ENCODE measurements at places on chromosomes 7 and 10.
A peak's percentile ranks its signal among the peaks of the same experiment; 100 is the strongest.

GRCh38 chr10:47329855-47330254 lies 7.6 kb downstream of the GDF2 start:
- no peak for DNase-seq

- DNase-seq = no peak
Observed at GRCh38 chr7:138460176-138460648, at the start of gene TRIM24. TSS of gene TRIM24 (plus strand) at chr7:138460259. CDS start at chr7:138460549, 290 bp downstream.

DNA sequence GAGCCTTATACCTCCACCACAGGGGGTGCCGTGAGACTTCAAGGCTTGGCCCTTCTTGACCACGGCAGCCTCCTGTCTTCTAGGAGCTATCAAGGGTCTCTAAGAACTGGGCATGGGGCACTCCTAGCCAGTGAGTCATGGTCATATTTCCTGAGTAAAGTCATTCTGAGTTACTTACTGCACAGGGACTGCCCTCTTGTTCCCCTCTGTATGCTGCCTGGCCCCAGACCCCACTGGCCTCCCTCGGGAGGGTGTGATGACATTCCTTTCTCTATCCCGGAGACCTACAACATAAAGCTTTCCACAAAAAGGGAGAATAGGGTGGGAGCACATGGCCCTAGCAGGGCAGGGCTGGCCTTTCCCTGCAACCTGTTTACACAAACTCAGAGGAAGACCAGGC lies 21.4 kb downstream of the DPCD start:
- DNase-seq = no peak

DNA sequence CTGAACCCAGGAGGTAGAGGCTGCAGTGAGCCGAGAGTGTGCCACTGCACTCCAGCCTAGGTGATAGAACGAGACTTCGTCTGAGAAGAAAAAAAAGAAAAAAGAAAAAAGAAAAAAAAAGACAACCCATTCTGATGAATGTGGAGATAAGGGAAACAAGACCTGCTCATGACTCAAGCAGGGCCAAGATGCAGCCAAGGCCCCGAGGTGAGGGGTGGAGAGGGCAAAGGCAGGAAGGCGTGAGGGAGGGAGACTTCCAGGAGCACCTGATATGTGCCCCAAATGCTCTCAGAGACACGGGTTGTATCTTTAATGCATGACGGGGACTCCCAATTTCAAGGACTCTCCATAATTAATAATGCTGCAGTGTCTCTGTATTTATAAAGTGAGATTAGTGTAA lies 134.6 kb downstream of the PIP4K2A start:
- no peak for DNase-seq

DNA sequence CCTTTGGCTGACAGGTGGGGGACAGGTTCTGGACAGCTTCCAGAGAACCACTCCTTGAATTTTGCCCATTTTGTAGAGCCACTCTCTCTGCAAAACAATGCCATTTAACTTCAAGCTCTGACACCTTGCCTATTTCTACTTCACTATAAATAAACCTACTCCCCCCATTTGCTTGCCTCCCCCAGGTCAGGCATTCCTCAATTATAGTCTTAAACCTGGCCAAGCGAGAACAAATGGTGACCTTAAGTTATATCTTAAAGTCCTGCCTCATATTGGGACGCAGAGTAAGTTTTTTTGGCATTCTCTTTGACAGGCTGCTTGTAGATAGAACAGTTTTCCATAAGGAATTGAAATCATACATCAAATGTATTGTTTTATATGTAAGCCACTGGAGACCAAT lies 706.9 kb downstream of the LRMDA start:
- DNase-seq = no peak

DNA sequence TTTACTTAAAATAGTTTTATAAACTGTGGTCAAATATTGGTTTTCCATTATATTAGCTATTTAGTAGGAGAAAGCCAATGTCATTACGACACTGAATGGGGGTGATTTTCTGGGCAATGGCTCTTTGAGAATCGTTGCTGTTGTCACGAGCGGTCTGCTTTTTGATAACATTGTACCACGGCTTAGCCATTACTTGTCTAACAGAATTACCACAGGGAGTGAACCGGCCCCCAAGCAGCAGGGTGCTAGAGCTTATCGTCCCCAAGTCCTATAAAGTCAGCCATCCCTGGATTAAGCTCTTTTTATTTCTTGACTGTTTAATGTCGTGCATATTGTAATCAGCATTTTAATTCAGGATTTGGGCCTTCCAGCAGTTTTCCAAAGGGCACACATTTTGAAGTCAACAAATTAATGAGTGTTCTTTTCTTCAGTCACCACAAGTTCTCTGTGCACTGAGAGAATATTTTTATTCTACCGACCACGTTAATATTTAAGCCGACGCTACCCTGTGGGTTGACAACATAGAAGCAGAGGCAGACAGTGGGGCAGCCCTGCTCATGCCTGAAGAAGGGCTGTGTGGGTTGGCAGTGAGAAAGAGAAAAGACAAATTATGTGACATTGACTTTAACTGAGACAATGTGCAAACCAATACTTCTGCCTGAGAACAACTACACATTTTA lies 125.8 kb downstream of the ICA1 start:
- no peak for DNase-seq

DNA sequence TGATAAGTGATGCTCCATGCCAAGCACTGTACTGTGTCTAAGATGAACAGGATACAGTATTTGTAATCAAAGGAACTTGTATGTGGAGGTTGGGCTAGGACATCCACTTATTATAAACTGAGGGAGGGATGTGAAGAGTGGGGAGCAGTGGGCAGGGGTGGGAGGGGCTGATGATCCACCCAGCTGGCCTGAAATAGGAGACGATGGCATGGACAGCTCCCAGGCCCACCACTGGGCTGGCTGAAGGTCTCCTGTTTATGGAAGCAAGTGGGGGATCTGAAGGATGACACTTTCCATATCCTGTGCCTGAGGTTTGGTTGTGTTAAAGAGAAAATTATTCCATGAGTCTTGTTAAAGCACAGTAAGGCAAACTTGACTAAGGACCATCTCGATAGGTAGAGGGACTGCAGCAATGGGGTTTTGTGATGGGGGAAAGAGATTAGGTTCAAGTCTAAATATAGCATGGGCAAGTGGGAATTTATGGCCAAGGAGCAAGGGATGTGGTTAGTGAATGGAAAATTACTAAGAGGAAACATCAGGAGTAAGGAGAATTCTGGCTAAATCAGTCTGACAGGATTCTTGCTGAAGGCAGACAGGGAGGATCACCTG lies 124.6 kb downstream of the CCNY start:
- DNase-seq = no peak

DNA sequence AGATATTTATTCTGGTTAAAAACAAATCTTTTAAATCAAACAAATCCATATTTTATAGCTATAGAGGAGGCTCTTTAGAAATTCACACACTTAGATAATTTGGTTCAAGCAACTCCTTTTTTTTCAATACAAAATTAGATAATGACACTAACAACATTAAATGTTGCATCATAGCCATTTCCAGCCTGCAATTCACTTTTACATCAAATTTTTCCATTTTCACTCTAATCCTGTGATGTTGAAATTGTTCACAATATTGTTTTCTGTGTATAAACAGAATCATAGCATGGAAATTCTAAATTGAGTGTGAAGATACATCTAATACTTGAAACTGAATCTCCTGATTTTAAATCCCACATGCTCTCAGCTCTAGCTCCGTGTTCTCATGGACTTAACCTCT lies 482.6 kb downstream of the INHBA start:
- DNase-seq = no peak

DNA sequence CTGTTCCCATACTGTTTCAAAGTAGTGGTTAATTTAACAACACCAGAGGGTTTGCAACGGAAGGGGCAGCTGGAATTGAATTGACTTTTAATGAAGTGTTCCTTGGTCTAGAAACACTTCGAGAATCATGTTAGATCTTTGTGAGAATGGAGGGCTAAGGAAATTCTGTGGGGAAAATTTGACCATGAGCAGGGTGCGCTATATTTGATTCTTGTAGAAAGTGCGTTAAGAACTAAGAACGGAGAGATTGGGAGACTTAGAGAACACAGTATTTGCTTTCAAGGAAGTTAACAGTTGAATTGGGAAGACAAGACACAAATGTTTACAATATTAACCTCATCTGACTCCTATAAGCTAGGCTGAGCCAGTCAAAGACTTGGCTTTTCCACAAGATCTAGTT lies 1.2 kb downstream of the ZNF212 start:
- no peak for DNase-seq

DNA sequence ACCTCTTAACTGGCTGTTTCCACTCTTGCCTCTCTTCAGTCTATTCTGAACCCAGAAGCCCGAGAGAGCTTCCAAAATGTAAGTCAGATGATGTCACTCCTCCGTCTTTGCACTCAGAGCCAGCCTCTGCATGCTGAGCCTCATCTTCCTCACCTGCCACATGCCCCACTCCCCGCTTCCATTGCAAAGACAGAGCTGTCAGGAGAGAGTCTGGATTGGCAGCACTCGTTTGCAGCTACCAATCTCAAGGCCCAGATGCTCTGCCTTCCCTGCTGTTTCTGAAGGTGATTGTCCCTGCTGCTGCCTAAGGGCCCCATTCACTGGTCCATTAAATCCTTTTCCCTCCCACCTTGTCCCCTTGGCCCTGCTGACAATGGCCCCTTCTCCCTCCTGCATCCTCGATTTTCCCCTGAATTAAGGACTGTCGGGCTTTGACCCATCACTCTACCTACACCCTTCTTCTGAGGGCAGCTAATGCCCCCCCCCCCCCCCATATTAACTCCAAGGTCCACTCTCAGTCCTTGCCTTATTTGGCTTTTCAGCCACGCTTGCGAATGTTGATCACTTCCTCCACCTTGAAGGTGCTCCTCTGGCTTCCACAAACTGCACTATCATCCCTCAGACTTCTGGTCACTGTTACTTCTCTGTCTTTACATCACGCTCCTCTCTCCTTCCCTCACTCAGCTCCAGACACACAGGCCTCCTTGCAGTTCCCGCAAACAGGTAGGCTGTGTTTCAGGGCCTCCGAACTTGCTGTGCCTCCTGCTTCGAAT lies 98.5 kb downstream of the CHN2 start:
- DNase-seq = peak; percentile 40

DNA sequence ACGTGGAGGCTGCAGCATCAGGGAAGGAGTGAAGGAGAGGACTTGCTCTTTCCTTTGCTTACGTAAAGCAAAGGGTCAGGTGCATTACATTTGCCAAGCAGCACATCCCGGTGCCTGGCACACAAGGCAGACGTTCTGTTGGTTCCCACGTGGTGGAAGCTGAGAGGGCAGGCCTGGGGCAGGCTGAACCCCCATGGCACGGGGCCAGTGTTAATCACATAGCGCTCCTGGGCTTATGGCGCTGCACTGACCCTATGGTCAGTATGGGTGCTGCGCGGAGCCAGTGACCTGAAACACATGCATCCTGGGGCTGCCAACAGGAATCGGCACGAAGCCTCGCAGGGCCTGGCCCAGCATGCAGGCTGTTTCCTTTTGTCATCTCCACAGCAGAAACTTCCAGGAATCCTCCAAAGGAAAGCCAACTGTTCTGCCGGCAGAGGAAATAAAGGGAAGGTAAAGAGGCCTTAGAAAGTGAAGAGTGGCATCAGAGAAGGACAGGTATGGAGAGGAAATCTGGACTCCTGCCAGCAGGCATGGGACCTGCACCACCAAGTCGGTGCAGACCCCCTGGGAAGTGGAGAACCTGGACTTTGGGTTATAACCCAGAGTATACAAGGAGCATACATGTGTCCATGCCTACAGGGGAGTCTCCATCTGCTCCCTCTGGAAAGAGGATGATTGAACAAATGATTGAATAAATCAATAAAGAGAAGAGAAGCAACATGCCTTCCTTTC lies 560.2 kb downstream of the TCERG1L start:
- DNase-seq = no peak

- no peak for DNase-seq
Observed at GRCh38 chr7:85773116-85773728, 586.4 kb upstream of the SEMA3D start.

GRCh38 chr10:43044448-43044921 lies 32.4 kb upstream of the RET start:
- DNase-seq = no peak

- DNase-seq = peak; percentile 22
Observed at GRCh38 chr7:155071916-155072571, 1.9 kb downstream of the HTR5A start.

DNA sequence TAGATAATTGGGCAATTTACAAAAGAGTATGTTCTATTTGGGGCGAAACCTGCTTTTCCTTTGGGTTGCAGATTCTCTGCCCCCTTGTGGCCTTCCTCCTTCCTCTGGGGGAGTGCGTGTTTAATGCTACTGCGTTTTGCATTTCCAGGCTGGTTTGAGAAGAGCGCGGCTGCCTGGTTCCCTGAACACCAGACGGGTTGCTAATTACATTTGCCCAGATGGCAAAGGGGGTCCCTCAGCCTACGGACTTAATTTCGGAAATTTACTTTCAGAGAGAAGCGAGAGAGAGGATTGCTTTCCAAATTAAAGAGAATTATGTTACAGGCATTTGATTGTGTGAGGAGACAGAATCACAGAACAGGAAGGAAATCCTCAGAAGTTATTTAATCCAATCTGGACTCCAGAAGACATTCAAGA lies 91.9 kb upstream of the JAZF1 start:
- peak; percentile 40 for DNase-seq

GRCh38 chr7:20508109-20508508 lies 107.4 kb upstream of the ABCB5 start:
- no peak for DNase-seq

DNA sequence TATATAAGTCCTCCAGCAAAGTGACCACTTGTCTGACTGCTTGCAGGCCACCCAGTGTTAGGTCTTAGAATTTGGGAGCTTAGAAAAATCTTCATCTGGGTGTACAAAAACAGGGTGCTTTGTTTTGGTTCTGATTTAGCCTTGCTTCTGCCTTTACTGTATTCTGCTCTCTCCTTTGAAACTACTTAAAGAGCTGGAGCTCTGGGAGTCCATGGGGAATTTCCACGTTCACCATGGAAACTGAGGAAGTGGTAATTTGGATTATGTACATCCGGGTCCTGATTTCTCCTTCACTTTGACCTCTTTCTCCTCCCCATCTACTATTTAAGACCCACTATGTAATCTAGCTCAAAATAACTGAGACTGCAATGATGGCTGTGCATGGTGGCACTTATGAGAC lies 103.0 kb downstream of the JAZF1 start:
- no peak for DNase-seq

GRCh38 chr10:80171248-80171660 lies 34.1 kb downstream of the ANXA11 start:
- DNase-seq = no peak

GRCh38 chr10:119461923-119462322 lies 80.6 kb downstream of the RGS10 start:
- no peak for DNase-seq

GRCh38 chr10:118046395-118047156 lies at the start of gene RAB11FIP2:
TSS of gene RAB11FIP2 (minus strand) at chr10:118046941. CDS start at chr10:118046163, 778 bp downstream.
- DNase-seq = peak; percentile 94

GRCh38 chr10:78109210-78109609 lies 75.5 kb downstream of the RPS24 start:
- no peak for DNase-seq

Data from cerebellum (tissue), 4 donors.